GM06990 (cell line): ENCODE measurements at places on chromosomes 13 and 19.

- no peak for DNase-seq
These were observed 304 bp downstream of the TSPAN16 start for GRCh38 chr19:11296264-11296663.

- DNase-seq: no peak
These were observed 5.9 kb downstream of the RTBDN start for GRCh38 chr19:12828494-12828893.

- DNase-seq: no peak
These were observed 4.5 kb upstream of the SIGLEC9 start for GRCh38 chr19:51120160-51120559.

DNA sequence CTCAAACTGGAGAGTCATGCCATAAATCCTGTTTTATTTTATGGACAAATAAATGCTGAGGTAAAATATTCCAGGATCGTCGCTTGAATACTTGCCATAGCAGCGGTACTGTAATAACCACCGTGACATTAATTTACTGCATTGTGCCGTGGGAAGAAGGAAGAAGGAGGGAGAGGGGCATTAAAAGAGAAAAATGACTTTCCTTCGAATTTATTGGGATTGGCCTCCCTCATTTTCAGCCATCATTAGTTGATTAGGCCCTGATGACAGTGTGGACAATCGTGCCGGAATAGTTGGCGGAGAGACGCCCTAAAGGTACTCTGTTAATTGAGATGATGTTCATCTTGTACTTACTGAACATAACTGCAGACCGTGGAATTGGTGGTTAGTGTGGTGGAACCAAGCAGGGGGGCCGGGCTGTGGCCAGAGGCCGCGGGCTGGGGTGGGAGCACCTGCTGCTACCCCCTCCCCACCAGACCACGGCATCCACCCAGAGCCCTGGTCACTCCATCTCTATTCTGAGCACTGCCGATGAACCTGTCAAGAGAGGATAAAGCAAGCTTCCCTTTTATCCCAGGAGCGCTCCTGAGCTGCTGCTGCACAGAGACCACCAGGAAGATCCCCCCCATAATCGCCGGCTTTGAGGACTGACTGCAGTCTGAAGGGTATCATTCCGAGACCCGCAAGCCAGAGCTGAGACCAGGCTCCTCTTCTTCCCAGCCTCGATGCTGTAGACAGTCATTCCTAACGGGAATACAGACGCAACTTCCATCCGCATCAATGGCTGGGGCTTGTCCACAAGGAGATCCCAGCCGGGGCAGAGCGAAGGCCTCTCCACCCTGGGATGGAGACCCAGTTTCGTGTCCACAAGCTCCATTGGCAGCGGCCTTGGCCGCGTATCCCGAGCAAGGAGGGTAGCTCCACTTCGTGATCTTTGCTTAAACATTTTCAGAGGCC lies 168.3 kb upstream of the TSHZ3 start:
- no peak for DNase-seq

GRCh38 chr13:43041369-43041921 lies 18.1 kb downstream of the DNAJC15 start:
- DNase-seq: no peak

DNA sequence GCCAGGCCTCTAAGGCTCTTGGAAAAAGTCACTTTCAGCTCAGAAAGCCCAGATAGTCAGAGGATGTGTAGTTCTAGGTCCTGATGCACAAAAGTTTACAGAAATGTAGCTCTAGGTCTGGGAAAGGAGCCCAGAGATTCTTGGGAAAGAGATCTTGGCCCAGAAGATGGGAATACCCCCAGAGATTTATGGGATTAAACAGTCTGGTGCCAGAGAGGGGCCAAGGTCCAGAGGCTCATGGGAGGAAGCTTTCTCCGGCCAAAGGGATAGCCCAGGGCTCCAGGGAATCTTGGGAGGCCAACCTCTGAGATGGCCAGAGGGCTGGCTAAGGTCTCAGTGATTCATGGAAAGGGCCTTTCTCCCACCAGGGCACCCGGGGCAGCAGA lies 15.2 kb downstream of the BCAT2 start:
- DNase-seq: no peak

DNA sequence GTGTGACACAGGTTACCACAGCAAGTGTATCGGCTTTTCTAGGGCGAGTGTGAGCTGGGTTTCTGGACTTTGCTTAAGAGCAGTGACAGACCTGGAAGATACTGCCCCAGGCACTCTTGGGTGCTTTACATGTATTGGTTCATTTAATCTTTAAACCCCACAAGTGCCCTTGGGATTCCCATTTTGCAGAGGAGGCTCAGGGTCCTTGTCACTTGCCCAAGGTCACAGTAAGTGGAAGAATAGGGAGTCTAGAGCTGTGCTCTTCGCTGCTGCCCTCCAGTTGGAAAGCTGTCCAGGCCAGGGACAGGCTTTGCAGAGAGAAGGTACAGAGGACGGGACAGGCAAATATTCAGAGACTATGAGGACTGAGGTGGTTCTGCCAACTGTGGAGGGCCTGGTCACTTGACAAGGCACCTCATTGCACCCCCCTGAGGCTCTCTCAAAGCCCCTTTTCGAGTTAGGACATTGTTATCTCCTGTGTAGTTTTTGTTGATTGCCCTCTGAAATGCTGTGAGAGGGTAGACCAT lies 42.4 kb downstream of the BBC3 start:
- no peak for DNase-seq

DNA sequence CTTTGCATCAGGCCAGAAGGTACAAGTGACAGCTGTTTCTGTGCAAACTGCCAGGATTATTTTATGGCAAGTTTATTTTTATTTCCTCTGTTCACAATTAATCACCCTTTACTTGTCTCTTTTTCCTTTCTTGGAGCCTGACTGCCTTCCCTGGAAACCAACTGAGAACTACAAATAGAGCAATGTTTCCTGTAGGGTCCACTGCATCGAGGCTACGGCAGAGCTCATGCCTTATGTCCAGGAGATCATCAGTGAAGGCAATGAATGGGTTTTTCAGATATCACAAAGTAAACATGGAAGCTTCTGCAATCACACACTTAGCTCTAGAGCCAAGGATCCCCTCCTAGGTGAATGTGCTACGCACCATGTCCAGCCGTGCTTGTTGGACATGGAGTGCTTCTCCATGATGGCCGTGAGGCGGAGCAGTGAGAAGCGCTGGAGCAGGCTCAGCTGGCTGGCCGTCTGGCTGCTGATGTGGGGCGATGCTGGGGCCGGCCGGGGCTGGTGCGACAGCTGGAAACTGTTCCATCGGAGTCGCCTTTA lies 110.9 kb downstream of the KL start:
- DNase-seq: no peak

- DNase-seq: no peak
These were observed 261.3 kb downstream of the DACH1 start for GRCh38 chr13:71605744-71606143.

GRCh38 chr13:41652735-41653361 lies 195.5 kb downstream of the RGCC start:
- peak; percentile 5 for DNase-seq

DNA sequence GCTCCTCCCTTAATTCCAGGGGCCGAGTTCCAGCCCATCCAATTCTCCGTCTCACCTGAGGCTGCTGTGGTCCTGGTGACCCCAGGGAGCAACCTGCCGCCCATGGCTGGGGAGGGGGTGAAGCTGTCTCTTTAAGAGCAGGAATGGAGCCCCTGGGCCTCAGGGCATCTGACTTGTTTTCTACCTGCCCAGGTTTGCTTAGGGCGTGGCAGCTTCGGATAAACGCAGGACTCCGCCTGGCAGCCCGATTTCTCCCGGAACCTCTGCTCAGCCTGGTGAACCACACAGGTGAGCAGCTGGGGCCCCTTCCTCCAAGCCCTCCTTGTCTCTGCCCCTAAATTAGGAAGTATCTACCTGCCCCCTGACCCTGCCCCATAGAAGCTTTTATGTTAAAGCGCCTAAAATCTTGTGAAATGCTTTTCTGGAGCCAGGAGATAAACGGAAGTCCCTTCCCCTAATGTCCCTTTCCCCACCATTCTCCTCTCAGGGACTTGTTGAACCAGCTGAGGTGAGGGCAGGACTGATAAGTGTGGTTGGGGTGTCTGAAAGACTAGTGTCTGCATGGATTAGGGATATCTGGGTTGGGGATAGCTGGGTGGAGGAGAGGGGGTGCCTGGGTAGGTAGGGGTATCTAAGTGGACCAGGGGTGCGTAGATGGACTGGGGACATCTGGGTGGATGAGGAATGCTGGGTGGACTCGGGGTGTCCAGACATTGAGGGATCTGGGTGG lies 614 bp downstream of the FXYD3 start:
- no peak for DNase-seq

DNA sequence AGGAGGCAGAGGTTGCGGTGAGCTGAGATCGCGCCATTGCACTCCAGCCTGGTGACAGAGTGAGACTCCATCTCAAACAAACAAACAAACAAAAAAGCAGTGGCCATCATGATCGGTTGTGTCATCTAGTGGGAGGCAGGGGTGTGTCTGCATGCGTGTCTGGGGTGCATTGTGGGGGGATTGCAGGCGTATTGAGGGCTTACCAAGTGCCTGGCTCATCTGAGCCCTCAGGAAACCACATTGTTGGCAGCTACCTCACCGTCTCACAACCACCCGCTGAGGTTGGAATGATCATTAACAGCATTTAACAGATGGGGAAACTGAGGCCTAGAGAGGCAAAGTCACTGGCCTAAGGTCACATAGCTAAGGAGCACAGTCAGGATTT lies 30.5 kb downstream of the NFIC start:
- DNase-seq: no peak

GRCh38 chr19:571566-571974 lies 826 bp upstream of the BSG start:
- DNase-seq: no peak

DNA sequence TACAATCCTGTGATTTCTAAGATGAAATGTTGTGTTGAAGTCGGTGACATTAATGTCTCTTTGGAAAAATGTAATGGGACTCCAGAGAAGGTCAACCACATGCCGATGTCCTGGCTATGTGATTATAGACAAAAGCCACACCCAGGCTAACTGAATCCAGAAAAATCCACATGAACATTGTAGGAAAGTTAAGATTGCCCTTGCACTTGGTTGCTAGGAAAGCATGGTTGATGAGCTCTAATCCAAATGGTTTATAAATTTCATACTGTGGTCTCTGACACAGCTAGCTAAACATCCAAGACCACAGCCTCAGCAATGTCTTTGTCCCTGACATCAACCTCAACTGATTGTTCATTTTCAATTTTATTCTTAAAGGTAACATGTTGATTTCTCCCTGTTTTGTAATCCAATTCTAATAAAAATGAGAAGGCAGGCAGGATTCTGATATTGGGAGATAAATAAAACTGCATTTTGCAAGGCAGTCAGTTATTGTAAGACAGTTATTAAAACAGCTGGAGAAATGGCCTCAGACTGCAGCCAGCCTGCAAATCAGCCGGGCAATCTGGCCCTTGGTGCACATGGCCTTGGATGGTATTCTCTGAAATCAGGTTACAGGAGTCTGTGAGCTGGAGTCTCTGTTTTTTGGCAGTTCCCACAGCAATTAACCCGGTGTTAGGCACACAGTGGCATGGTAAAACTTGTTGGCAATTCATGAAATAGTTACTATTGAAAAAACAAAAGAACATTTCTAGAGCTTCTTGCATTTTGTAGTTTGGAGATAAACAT lies 93.9 kb downstream of the STARD13 start:
- no peak for DNase-seq

DNA sequence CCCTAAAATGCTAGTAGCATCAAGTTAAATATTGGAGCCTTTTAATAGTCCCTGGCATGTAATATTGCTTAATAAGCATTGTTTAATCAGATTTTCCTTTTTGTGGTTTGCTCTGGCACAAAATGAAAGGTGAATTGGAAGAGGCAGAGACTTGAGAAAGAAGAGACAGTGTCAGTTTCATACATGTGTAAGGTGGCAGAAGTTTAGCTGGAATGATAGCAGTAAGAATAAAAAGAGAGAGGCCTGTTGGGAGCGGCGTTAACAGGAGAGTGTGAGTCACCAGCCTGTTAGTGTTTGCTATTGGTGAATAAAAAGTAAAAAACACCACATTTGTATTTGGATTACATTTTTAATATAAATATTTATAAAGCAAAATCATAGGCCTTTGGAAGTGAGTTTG lies 145.3 kb downstream of the PDS5B start:
- no peak for DNase-seq

DNA sequence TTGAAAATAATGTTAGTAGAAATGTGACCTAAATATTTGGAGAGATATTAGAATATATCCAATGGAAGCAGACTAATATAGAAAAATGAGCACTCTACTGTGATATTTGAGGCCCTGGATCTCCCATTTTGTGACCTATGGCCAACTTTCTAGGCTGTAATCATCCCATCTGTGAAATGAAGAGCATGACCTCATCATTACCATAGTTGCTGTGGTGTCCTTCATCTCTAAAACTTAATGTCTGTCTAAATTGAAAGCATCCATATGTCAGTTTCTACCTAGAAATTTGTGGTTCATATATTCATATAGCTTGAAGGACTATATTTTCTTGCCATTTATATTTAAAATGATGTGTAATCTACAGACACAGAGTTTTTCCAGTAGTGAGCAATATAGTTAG lies 41.6 kb downstream of the PAN3 start:
- DNase-seq: no peak

DNA sequence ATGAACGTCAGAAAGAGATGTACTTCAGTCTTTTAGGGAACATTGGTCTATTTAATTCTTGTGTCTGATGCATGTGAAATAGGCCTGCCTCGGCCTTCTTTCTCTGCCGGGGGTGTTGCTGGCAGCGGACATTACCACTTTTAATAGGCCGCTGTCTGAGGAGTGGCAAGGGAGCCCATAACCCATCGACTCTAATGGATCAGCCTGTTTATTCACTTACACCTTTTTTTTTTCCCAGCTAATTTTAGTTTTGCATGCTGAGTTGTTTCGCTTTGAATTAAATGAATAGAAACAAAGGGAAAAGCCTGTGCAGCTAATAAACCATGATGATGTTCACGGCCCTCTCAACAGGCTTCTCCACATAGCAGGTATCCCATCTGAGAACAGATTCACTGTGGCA lies 78.4 kb downstream of the KCTD15 start:
- no peak for DNase-seq

- DNase-seq: no peak
These were observed 5.2 kb downstream of the KLK13 start for GRCh38 chr19:51059715-51060114.

DNA sequence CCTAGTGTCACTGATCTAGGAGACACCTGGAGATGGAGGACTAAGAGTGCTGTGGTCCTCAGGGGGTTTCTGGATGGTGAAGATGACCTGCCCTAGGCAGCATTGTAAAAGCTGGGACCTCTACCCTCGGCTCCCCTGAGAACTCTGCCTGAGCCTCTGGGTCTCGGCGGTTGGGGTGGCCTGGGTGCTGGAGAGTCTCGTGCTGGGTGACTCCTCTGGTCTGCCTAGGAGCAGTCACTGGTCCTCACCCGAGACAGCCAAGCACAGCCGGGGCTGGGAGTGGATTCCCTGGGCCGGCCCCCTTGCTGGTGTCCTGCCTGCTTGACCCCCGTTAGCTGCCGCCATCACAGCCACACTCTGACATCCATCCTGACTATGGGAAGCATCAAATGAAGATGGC lies 6.7 kb downstream of the KCTD15 start:
- no peak for DNase-seq

- peak; percentile 52 for DNase-seq
These were observed at the start of gene LAIR1 for GRCh38 chr19:54364775-54365257. Gene LAIR1, minus strand, starts transcription at chr19:54364931. Its CDS starts 127 bp downstream, at chr19:54364804.

- no peak for DNase-seq
These were observed 2.0 kb upstream of the FFAR1 start for GRCh38 chr19:35345671-35346111.
